AML-193 (cell line): ENCODE measurements at places on chromosomes 5 and 9.

DNA sequence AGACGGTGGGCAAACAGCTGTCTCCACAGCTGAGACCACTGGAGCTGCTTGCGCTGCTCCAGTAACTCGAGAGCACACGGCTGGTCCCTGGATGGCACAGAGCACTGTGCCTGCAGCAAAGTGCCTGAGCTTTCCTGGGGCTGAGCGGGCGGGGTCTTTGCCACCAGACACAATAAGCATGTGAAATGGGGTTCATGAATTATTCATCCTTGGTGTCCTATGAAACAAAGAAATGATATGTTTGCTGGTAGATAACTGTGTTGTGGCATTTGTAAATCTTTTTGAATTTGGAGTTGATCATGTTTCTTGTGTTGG, 151.7 kb upstream of the MPDZ start:
- DNase-seq: no peak

DNA sequence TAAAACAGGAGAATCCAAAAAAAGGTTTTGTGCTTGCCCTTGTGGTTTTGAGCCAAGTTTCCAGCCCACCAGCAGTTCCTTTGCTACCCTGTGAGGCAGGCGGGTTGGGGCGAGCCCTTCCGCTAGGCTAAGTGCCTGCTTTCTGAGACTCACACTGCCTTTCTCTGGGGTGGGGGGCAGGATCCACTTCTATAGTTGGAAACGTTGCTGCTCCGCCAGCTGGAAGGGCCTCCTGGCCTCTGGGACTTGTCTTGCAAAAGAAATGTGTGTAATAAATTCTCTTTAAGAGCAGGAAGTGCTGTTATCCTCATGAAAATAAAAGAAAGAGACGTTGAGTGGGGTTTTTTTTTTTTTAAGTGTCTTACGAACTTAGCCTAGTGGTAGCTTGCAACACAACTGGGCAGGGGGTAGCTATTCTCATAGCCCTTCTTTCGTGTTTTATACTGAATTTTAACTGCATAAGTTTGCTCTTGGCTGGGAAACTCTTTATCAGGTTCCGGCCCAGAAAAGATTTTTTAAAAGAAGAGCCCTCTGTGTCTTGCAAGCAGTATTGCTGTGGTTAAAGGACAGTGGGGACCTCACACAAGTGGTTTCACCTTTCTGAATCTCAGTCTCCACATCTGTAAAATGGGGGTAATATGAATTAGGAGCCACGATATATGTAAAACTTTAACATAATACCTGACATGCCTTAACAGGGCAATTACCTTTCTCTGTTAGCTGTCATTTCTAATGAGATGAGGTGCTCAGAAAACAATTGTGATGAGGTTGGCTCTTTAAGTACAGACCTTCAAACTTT, 19.8 kb downstream of the JADE2 start:
- no peak for DNase-seq

- no peak for DNase-seq
Observed at GRCh38 chr9:101326501-101326900, 58.3 kb downstream of the BAAT start.

GRCh38 chr5:66527478-66528035, 68.6 kb upstream of the MAST4 start:
- DNase-seq: no peak

GRCh38 chr5:88944751-88945531, 62.0 kb upstream of the MEF2C start:
- DNase-seq: no peak

DNA sequence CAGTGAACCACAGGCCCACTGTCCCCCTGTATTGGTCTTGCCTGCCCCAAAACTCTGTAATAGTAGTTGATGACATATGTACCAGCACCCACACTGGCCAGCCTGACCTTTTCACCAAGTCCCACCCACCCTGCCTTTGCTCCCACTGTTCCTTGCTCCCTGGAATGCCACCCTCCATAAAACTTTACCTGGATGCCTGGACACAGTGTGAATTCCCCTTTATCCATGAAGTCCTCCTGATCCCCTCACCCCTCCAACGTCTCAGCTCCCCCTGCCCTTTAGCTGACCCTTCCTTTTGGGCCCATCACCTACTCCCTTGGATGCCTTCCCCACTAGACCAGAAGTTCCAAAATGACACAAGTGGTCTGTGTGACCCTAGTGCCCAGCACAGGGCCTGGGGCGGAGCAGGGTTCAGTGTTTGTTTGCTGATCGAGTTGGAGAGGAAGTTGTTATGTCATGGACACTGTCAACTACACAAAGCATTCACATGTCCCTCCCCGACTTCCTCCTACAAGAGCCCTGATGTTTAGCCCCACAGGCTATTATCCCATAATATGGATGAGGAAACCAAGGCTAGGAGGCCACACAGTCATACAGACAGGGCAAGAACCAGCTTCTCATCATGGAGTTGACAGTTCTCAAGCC, 16.1 kb downstream of the AMBP start:
- no peak for DNase-seq

- DNase-seq: no peak
Observed at GRCh38 chr5:95730011-95730700, 980 bp upstream of the RHOBTB3 start.

DNA sequence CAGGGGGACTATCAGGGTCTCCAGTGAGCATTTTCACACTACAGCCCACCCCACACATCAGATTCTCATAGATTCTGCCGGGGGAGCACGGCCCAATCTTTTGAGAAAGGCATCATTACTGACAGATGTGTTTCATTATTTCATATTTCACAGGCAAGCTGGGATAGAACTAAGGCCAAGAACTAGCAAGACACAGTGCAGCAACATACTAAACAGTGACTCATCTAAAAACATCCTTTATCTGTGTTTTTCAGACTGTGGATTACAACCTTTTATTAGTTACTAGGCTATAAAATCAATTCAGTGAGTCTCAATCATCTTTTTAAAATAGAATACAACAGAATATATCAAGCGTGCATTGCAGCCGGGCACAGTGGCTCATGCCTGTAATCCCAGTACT, 59.8 kb downstream of the CPLANE1 start:
- DNase-seq: no peak
